T1000 (cell line): ENCODE measurements at places on chromosomes 16 and 17.
A peak's percentile ranks its signal among the peaks of the same experiment; 100 is the strongest.

DNA sequence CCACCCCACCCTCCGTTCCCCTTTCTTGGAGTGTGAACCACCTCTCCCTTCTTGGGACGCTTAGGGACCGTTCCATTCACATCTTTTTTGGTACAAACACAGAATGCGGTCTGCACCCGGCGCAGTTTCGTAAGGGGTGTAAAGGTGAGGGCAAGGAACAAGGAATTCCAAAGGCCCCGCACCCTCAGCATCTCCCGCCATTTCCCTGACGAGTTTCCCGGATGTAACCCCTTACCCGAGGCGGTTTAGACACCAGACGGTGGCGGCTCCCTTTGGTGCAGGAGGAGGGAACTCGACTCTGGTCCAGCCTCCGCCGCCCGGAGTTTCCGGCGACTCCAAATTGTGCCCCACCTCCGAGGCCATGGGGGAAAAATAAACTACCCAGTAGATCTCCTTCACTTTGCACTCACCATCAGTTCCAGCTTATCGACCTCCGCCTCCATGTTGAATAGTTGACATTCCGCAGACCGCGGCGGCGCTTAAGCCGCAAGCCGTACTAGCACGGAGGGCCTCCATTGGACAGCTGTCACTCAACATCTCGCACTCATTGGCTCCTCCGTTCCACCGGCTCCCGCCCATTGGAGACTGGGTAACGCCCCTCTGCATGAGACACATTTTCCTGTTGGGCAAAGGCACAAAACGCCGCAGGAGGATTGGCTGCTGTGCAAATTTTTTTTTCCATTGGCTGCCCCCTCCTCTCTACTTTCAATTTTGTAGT, at the start of gene SKA2:
TSS of gene SKA2 (minus strand) at position 466 of the 718 bp plus-strand sequence. CDS start at position 443, 23 bp downstream.
- peak; percentile 100 for DNase-seq

- DNase-seq: no peak
Measured at GRCh38 chr17:9646546-9646885, 1.2 kb downstream of the USP43 start.

DNA sequence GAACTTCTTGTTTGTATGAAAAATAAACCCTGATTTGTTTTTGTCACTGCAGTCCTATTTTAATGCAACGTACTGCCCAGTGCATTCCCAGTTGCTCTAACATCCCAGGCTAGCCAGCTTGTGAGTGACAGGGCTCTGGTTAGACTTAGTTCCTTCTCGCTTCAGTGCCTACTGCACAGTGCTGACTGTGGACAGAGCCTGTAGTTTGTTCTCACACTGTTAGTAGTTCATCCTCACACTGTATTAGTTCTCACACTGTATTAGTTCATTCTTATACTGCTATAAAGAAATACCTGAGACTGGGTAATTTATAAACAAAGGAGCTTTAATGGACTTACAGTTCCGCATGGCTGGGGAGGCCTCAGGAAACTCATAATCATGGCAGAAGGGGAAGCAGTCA, 116.6 kb upstream of the SALL1 start:
- no peak for DNase-seq

DNA sequence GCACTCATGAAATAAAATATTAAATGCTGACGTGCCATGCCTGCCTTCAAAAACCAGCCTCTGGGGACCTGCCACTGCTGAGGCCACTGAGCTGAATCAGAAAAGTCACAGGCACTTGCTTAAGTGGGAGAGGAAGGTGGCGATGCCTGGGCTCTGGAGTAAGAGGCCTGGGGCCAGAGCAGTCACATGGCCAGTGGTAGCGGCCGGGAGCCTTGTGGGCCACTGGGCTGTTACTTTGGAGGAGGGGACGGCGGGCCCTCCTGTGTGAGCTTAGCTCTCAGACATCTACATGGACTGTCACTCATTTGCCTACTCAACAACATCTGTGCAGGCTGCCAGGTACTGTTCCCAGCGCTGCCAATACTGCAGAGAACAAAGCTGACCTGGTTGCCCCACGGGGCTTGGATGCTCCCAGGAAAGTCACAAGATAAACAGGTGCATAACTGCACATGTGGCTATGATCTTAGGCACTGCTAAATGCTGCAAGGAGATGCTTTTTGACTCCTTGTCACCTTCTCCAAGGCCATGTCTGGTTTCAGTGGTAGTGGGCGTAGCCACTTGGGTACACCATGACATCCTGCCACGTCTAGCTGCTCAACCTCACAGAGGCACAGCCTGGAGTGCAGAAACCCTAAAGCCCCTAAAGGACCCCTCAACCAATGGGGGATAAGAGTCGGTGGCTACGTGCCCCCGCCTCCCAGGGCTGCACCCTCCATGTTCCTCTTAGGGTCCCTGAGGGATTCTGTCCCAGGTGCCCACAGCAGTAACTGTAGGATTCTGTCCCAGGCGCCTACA, 11.6 kb downstream of the COTL1 start:
- DNase-seq: no peak
